Stimulated activated CD4-positive, alpha-beta T cell treated with anti-CD3 and anti-CD28 coated beads, Interleukin-2, amount 100 ng/mL, for 24 hours (primary cell): ENCODE measurements at places on chromosomes 5 and 9.
A peak's percentile ranks its signal among the peaks of the same experiment; 100 is the strongest.

DNA sequence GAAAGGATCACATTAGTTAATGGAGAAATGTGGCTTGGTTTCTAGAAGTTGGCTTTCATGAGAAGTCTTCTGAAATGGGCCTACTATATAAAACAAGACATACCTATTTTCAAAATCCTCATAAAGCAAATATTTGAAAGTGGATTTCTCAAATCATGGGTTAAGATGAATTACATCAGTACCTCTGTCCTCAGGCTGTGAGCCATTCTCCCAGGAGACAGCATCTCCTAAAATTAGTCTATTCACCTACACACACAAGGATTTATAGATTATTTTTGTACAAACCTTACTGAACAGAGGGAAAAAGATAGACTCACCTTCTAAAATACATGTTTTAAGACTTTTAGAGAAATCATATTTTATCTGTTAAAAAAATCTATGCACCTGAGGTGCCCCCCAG, 32.1 kb upstream of the SPOCK1 start:
- no peak for DNase-seq

GRCh38 chr5:78364005-78364404, 3.6 kb downstream of the SCAMP1 start:
- DNase-seq: no peak

DNA sequence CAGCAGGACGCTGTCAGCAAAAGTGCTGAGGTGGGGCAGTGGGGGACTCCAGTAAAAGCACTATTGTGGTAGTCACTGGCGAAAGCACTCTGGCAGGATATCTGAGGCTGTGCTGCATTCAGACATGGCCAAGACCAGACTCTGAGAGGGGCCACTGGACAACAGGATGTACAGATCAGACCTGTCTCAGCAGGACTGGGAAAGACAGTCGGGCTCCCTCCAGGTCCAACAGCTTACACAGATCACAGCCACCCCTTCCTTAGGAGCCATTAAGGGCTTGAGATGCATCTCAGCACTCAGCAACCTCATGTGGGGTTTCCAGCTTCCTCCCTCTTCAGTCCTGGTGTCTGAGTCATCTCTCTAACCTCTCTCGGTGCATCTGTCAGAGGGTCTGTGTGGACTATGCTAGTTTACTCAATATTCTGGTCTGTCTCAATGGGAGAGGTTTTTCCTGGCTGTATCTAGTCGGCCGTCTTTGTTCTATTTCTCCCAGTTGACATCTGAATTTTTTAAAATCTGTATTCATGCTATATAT, 154.5 kb downstream of the CWC27 start:
- DNase-seq: no peak

DNA sequence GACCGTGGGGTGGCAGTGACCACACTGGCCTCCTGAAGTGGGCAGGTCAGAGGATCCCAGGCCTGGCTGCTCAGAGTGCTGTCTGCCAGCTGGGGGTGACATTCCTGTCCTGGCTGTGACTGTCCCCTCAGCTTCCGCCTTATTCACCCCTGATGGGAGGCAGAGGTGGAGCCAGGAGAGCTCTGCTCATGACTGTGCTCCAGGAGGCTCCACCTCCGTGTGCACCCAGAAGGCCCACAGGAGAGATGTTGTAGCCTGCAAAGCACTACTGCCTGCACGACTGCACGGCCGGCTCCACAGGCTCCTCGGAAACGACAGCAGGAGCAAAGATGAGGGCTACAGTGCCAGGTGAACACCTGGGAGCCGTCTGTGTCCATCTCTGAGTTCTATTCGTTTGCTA, 60.9 kb downstream of the ROPN1L start:
- no peak for DNase-seq

GRCh38 chr9:36999728-37000333, 34.2 kb downstream of the PAX5 start:
- DNase-seq: no peak

DNA sequence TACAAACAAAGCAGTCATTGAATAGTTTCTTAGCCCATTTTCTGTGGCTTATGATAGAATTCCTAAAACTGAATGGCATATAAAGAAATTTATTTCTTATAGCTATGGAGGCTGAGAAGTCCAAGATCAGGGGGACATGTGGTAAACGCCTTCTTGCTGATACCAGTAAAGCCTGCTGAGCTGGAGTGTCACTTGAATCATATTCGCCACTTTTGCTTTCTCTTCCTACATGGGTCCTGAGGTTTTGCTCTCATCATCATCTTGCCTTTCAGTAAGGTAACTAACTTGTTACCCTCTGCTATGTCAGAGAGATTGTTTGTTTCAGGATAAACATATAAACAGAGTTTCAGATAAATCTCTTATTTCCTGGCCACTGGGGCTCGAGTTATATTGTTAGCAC, 203.3 kb upstream of the DMRT1 start:
- DNase-seq: no peak

DNA sequence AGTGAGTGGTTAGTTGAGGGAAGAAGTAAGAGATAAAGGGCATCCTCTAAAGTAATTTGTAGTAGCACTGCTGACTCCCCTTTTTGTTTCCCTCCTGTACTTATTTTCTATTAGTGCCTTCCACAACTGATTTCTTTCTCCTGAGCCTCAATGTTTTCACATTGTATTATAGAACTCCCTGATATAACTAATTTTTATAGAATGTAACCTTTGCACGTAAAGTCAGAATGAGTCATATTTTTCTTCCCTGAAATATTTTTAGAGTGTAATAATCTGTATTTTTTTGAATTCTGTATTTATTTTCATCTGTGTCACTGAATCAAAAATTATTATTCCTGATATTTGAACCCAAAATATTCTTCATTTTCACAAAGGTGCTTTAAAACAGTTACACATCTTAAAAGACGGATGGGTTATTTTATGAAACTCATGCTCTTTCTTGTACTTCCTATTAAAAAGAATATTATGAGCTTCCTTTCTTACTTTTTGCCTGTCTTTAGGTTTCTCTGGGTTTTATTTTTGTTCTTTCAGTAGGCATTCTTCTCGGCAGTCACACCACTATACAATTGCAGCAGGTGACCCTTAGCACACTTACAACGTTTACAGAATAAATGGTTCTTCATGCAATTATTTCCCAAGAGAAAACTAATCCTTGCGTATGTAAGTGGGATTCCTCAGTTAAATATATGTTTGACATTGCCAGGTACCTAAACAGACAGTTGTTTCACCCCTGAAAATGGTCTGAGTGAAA, 30.5 kb upstream of the DMRTA1 start:
- DNase-seq: no peak

DNA sequence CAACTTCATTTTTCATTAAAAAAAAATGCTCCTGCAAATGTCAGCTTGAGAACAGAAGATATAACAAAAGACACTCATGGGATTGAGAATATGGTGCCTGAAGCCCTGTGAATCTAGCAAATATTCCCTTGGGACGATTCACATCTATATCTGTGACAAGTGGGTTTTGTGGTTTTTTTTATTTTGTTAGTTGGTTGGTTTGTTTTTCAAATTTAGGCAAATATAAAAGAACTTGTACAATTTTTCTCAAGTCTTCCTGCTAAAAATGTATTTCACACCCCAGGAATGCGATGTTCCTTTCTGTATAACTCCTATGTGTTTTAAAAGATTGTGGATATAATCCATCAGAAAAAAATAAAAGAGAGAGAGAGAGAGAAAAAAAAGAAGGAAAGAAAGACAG, 1061.8 kb upstream of the ARRDC3 start:
- no peak for DNase-seq

- no peak for DNase-seq
Observed at GRCh38 chr5:62299101-62299500, 6.9 kb upstream of the KIF2A start.

GRCh38 chr9:24189986-24190385, 355.7 kb downstream of the IZUMO3 start:
- no peak for DNase-seq

GRCh38 chr5:174724484-174725260, at the start of gene MSX2:
MSX2 (plus strand) TSS chr5:174724582; CDS start chr5:174724660, 78 bp downstream.
- DNase-seq: peak; percentile 54

- DNase-seq: no peak
Observed at GRCh38 chr5:86977190-86977589, 290.5 kb upstream of the RASA1 start.

DNA sequence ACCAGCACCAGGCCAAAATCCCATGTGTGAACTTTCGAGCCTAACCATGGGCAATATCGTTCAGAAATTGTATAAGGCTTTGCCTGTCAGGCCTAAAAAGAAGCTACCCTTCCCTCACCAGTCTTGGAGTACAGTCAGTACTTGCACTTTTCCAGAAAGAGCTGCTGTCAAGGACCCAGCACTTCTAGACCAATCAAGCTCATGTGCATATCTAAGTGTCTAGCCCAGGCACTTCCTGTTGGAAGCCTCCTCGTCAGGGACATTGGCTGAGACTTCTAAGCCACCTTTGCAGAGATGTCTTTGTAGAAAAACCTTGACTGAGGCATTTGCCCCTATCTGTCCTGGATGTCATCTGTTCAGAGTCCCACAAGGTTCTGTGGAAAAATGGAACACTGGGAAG, 1930.5 kb downstream of the EFNA5 start:
- DNase-seq: no peak

- no peak for DNase-seq
Observed at GRCh38 chr5:126017096-126017495, 406.1 kb upstream of the GRAMD2B start.

DNA sequence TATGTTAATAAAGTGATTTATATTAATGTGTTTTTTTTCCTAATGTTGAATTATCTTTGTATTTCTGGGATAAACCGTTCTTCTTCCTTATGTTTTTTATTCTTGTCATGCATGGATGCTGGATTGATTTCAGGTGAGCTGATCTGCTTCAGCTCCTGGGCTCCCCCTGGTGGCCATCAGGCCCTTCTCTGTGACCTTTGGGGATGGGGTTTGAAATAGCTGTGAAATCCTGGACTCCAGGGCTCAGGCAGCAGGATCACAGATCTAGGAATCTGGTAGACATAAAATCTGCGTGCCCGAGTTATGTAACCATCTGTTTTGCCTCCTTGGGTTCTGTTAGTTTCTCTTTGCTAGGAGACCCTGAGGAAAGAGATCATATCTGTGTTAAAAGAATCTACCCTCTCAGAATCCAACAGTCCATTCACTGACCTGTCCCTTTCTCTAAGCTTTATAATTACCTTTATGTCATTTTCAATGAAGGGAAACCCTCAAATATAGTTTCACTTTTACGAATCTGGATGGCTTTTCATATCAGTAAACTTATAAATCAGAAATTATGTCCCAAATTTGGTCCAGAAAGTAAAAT, 12.2 kb upstream of the OR13J1 start:
- DNase-seq: peak; percentile 88

DNA sequence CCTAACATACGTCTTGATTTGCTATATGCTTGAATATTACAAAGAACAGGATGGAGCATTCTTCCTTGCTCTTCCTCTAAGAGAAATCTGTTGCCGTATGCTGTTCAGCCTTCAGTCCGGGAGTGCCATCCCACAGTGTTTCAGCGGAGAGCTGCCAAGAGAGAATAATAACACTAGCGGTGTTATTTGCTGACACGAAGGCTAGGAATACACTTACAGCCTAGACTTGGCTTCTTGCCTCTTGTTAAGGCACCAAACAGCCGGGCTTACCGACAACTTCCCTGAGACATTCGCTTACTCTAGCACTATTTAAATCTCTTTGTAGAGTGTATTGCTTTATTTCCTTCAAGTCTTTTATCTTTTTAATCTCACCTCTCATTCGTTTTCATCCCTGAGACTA, 31.4 kb downstream of the KCTD16 start:
- no peak for DNase-seq
